ENCODE measurements at places on chromosomes 12 and 14.

DNA sequence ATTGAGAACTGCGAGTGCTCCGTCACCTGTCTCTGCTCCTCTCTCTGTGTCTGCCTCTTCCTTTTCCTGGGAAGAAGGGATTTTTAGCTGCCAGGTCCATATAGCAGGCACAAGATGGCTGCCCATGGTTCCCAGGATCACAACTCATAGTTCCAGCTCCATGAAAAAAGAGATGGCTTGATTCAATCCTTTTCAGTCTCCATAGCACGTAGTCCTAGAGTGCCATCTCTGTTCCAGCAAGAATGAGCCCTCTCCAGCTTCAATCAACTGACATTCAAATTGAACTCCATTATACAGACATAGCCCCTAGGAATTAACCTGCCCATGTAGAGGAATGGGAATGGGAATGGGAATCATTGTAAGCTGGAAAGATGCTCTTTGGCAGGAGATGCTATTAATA is 34.7 kb upstream of the RTRAF start:
- no peak for DNase-seq

DNA sequence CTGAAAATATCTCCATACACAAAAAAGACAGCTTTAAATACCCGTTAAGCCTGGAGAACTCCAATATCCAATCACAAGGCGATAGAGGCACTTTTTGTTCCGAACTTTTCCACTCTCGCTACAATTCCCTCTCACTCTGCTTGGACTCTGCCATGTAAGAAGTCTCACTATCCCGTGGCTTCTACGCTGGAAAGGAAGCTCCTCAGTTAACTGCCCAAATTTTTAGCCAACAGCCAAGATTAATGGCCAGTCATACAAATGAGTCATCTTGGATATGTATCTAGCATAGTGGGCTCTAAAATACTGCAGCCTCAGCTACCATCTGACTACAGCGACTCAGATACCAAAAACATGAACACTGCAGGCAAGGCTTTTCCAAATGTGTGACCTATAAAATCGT is 45.5 kb upstream of the RERGL start:
- no peak for DNase-seq

DNA sequence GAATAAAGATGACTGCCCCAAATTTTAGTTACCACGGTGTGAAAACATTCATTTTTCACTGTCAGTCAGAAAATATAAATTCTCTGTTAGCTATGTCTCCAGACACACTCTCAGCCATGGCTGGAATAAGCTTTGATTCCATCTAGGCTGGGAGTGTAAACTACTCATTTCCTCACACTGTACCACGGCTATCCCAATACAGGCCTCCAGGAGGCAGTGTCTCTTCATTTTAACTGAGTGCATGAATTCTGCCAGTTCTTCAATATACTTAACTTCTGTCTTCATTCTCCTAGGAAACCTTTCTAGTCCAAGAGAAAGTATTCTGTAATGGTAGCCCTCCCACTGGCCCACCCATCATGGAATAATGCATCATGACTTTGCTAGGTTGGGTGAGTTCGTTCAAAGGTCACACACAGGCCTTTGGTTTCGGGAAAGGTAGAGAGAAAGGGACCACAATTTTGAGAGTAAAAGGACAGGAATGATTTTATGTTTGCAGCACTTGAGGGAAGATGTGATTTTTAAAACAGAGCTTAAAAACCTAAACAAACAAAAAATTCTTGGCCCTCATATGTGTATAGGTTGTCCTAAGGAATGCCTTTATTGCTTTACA is 381.1 kb downstream of the SEC23A start:
- peak; percentile 53 for DNase-seq

DNA sequence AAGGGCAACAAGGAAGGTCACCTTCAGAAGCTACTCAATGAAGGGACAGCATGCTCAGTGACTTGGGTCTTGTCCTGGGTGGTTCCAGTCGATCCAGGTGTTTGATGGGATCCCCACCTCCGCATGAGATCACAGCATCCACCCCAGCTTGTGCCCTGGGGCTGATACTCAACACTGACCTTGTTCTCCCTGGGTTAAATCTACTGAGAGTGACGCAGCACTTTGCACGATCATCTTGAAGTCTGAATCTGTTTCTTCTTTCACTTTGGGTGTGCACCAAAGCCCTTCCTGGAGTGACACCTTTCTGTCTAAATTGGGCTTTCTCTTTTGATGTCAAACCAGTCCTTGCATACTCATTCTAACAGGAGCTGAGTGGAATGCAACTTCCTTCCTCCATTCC is 13.8 kb downstream of the NOS1 start:
- no peak for DNase-seq

DNA sequence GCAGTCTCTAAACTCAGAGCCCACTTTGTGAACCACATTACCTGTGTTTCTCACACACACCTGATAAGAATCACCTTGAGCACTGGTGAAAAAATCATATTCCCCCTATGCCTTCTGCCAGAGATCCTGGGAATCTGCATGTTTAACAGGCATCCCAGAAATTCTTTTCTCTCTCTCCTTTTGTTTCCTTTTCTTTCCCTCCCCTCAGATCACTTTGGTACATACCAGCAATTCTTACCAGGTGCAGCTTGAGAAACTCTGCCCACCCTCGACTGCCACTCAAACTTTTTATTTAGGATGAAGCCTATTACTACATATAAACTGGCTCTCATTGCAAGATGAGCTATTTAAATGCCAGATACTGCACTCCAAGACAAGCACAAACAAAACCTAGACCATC is 36.0 kb downstream of the HECTD4 start:
- no peak for DNase-seq

GRCh38 chr12:58435647-58436046 is 484.7 kb downstream of the LRIG3 start:
- no peak for DNase-seq

DNA sequence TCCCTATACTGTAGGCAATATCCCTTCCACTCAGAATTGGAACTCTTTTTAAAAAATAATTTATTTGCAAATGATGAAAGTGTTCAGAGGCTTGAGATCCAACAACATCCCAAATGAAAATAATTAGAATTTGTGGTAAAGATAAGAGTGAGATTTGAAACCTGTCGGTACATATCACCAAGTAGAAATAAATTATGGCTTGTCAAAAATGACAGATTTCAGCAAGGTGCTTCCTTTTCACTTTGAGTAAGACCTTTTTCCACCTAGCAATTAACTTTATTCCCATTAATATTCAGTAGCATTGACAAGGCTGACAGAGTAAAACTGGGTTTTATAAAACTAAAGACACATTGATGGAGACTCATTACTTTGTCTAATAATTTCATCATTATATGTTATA is 107.7 kb upstream of the PRKD1 start:
- DNase-seq, result no peak

GRCh38 chr12:24415934-24416333 is 466.5 kb upstream of the SOX5 start:
- DNase-seq, result no peak

DNA sequence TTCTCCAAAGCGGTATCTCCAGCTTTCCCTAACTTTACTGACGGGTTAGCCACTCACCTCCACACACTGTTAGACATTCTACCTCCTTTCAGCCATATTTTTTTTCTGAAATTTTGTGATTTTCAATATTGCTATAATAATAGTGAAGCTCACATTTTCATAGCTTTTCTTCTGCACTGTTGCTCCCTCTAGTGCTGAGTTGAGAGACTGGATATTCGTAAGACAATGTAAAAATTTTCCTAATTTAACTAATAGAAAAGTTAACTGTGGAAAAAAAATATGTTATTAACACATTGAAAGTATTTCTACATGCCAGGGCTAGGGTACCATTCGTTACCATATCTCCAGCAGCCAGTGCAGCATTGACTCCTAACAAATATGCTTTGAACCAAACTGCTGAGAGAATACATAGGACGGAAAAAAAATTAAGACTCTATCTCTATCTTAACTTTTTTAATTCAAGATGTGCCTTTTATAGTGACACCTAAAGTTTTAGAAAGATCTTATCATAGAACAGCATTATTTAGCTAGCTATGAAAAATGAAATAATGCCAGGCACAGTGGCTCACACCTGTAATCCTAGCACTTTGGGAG is 48.7 kb upstream of the ABCC9 start:
- DNase-seq, result peak; percentile 45

- no peak for DNase-seq
Observed at GRCh38 chr12:131276501-131277185, 322.9 kb downstream of the ADGRD1 start.

DNA sequence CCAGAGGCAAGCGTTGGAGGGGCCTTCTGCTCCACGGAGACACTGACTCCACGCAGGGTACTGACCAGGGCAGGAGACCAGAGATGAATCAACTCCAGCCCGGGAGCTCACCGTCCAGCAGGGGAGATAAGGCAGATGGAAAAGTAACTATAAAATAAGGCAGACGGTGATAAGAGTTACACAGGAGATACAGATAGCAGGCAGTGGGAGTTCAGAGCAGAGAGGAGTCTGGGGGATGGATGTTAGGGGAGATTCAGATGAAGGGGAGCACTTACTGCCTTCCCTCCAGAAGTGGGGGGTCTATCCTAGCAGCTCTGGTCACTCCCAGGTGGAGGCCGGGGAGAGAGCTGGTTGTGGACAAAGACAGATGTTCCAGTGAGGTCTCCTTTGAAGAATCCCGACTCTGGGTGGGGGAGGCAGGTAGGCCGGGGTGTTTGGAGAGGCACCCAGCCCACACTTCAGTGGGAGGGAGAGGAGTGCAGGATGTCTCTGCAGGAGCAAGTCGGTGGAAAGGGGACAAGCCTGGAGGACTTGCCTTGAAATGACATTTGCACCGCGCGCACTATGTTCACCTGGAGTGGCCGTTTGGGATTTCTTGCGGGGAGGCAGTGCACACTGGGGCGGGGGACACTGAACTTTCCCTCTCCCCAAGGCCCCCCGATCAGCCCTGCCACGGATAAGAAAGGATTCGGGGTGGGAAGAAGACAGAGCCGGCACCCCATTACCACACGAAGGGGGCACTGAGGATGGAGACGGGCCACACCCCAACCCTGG is 1.2 kb downstream of the PITPNM2 start:
- DNase-seq, result no peak

DNA sequence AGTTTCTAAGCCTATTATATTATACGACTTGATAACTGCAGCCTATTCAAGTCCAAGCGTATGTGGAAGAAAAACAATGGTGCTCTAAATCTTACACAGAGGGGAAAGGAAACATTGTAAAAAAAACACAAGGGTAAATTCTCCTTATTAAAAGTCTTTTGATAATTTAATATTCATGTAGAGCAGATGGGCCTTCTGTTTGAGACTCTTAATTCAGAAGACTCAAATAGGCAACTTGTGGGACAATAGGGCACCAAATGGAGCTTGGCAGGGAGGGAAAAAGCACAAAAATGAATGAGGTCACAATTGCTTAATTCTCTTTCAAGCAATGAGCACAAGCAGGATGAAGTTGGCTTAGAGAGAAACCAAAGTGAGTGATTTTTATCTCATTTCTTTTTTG is 159.4 kb downstream of the NELL2 start:
- DNase-seq, result no peak

DNA sequence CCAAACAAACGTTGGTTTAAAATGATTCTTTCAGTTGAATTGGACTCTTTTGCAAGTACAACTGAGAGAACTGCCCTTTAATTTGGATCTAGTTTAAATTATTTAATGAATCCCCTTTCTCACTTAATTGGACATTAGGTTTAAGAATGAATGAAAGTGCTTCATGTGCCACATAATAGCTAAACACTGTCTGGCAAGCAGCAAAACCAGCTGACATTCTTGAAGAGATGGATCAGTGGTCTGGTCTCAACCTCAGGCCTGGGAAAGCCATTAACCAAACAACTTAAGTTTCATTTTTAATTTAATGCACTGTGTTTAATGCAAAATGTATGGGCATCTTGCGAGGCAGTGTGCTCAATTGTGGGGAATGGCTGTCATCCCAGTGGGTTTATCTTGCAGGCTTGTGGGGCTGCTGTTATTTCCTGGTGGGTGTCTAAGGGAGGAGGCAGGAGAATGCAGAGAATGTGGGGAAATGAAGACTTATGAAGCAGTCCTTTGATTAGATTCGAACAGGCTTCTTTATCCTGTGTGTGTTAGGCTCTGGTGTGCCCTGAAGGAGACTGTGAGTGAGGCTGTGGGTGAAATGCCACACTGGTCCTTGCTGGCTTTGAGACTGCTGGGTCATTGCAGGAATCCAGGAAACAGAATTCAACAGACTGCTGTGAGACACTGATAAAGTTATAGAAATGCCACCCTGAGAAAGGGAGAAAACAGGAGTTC is 144.1 kb upstream of the PELI2 start:
- no peak for DNase-seq

- no peak for DNase-seq
Observed at GRCh38 chr12:78725951-78726580, 138.5 kb upstream of the SYT1 start.

DNA sequence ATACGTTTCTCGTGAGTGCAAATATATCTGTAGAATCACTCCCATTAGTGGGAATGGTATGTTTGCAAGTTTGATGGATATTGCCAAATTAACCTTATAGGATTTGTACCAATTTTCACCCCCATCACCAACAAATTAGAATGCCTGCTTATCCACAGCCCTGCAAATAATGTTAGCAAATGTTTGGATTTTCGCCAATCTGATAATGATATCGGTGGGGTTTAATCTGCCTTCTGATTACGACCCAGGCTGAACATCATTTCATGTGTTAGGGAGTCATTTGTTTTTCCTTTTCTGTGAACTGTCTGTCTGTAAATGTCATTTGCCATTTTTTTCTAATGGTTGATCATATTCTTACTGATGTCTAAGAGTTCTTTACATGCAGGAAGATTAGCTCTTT is 4.1 kb upstream of the DAZAP2 start:
- no peak for DNase-seq

- DNase-seq, result no peak
Observed at GRCh38 chr12:41564816-41565215, 376.7 kb downstream of the PDZRN4 start.

DNA sequence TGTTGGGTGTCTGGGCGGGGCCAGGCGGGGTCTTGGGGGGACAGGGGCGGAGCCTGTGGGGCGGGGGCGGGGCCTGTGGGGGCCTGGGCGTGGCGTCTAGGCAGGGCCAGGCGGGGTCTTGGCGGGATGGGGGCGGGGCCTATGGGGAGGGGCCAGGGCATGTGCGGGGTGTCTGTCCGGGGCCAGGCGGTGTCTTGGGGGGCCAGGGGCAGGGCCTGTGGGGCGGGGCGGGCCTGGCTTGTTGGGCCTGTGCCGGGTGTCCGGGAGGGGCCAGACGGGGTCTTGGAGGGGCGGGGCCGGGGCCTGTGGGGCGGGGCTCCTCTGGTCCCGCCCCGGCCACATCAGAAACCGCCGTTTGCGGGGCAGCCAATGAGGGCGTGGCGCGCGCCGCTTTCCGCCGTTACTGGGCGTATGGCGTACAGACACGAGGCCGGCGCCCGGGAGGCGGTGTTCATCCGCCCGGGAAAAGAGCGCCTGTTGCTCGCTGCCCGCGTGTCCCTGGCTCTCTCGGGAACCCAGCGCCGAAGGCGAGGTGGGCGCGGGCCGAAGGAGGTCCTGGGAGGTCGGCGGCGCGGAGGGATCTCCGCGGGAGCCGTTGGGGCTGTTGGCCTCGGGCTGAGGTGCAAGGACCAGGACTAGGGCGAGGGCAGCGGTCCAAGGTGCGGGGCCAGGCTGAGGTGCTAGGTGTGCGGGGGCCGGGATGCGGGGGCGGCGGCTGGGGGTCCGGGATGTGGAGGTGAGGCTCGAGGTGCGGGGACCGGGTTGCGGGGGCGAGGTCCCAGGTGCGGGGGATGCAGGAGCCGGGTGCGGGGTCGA is at the start of gene PIWIL1:
Gene PIWIL1 (plus strand): TSS at position 400 of the 816 bp plus-strand sequence. CDS start 4,705 bp downstream, outside the sequence.
- DNase-seq, result no peak
